Renal pelvis (tissue), 12 donors: ENCODE measurements at places on chromosomes 4 and X. TPM values are rescaled to one million over a fixed set of nuclear protein-coding genes. Genes with fewer than 3 reads are reported as not detected.

Gene CDKL2
- polyA plus RNA-seq: 10.5 TPM

Gene CLDN22
- 0.41 TPM for polyA plus RNA-seq

Gene CABS1
- polyA plus RNA-seq: 0.22 TPM

DNA sequence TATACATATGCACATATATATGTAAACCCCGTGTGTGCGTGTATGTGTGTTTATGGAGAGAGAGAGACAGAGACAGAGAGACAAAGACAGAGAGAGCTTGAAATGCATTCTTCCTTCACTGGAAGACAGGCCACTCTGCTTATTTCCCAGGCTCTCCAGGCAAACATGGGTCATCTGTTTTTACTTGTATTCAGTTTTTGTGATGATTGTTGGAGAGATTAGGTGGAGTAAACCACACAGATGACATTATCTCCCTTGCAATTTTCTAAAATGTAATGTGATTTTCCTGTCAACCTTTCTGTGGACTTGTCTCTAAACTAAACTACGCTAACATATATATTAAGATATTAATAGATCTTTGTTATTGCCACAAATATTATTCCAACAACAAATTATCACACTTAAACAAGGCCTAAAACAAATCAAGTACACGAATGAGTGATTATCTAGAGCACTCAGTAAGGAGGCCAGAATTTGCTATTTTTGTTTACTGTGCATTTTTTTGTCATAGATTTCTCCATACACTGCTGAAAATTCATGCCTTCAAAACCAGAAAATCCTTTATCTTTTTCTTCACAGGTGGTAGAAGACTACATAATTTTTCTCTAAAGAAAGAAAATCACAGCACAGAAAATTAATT lies 251.8 kb upstream of the SLIT2 start:
- DNase-seq: no peak

DNA sequence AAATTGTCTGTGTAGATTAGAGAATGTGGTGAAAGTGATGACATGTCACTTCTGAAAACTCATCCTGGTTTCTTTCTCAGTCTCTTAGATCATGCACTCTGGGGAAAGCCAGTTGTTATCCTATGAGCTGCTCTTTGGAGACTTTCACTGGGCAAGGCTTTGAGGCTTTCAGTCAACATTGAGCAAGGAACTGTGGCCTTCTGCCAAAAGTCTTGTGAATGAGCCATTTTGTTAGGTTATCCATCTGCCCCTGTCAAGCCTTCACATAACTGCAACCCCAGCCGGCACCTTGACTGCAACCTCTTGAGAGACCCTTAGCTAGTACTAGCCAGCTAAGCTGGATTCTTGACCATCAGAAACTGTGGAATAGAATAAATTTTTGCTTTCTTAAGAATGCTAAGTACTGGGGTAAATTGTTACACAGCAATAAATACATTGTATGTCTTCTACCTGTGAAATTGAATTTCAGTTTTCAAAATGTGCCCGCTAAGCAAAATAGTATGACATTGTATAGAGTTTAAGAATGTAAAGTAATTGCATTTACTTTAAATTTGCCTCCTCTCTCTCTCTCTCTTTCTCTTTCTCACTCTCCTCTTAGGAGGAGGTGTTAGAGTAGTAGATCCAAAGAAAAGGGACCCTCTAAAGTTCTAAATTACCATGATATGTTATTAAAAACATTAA lies 1273.0 kb downstream of the RAPGEF2 start:
- no peak for DNase-seq
